NCI-H460 (cell line): ENCODE measurements at places on chromosomes 5 and 9. TPM values are rescaled to one million over a fixed set of nuclear protein-coding genes. Genes with fewer than 3 reads are reported as not detected.

Gene SLC4A9
- total RNA-seq = not detected in 2 replicates

Gene SPEF2
- total RNA-seq = 2.7 and 2.9 TPM in 2 replicates

Gene NRARP
- total RNA-seq = 5.1 and 8.9 TPM in 2 replicates

Gene CDC20B
- not detected in 2 replicates for total RNA-seq

Gene C9orf50
- 0.20 TPM in 1 of 2 replicates, not detected in the other for total RNA-seq

Gene PCDHB10
- total RNA-seq = 0.35 and 0.72 TPM in 2 replicates

Gene BARHL1
- total RNA-seq = not detected in 2 replicates

Gene APBA1
- 0.03 and 0.05 TPM in 2 replicates for total RNA-seq

Gene IGIP
- total RNA-seq = 1.8 and 2.6 TPM in 2 replicates

Gene ORM2
- not detected in 2 replicates for total RNA-seq

Gene FYB1
- 0.02 TPM in 1 of 2 replicates, not detected in the other for total RNA-seq

Gene ACTBL2
- not detected in 2 replicates for total RNA-seq

Gene LPAR1
- 1.2 and 1.3 TPM in 2 replicates for total RNA-seq
